ENCODE measurements at places on chromosomes 3 and 15.
A peak's percentile ranks its signal among the peaks of the same experiment; 100 is the strongest.

DNA sequence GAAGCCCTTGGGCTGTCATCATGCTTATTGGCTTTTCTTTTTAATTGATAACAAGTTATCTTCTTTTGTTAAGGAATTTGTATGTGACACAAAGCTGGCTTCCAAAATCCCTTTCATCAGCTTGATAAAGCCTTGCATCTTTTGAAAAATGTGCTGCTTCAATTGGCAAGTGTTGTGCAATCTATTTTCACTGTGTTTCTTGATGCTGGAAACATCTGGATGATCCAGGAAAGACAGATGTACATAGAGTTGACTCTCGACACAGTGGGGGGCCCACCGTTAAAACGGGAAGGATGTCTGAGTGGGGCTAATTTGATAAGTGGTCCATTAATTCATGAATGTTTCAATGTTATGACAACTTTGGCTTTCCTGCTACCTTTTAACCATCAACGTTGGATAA, 158.3 kb upstream of the WNT5A start:
- no peak for DNase-seq

DNA sequence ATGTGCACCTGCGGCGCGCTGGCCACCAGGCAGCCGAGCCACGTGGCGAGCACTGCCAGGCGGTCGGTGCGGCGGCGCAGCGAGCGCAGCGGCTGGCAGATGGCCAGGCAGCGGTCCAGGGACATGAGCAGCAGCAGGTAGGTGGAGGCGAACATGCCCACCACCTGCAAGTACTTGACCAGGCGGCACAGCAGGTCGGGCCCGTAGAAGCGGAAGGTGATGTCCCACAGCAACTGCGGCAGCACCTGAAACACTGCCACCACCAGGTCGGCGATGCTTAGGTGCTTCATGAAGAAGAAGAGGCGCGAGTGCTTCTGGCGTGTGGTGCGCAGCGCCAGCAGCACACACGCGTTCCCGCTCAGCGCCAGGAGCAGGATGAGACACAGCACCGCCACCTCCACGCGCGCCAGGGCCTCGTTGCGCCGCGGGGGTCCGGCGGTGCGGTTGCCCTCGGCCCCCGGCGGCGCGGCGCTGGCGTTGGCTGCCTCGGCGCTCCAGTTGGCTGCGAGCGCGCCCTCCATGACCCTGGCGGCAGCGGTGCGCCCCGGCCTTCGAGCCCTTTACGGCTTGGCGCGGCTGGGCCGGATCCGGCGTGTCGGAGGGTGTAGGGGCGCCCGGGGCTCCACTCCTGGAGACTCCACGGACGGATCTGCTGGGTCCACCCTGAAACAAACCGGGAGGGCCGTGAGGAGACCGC, 1.6 kb downstream of the OXTR start:
- peak; percentile 78 for DNase-seq

- DNase-seq: no peak
These were observed 57.8 kb upstream of the C15orf39 start for GRCh38 chr15:75143738-75144334.

DNA sequence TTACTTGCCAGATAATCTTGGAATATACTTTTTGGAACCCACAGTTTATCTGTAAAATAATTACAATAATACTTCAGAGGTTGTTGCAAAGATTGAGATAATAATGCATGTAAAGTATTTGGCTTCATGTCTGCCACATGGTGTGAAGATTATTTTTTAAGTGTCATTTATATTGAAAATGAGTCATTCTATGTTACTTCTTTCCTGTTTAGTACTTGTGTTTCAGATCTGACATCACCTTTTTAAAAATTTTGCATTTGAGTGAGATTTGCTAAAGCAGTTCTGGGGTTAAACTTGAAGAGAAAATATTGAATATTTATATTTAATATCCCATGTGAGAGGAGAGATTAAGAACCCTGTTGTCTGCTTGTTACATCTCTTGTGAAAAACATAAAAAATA, 31.2 kb downstream of the IQGAP1 start:
- DNase-seq: no peak

- DNase-seq: no peak
These were observed 22.3 kb downstream of the NR2F2 start for GRCh38 chr15:96352604-96353405.

GRCh38 chr3:197750858-197751737, 1.4 kb downstream of the FYTTD1 start:
- no peak for DNase-seq

DNA sequence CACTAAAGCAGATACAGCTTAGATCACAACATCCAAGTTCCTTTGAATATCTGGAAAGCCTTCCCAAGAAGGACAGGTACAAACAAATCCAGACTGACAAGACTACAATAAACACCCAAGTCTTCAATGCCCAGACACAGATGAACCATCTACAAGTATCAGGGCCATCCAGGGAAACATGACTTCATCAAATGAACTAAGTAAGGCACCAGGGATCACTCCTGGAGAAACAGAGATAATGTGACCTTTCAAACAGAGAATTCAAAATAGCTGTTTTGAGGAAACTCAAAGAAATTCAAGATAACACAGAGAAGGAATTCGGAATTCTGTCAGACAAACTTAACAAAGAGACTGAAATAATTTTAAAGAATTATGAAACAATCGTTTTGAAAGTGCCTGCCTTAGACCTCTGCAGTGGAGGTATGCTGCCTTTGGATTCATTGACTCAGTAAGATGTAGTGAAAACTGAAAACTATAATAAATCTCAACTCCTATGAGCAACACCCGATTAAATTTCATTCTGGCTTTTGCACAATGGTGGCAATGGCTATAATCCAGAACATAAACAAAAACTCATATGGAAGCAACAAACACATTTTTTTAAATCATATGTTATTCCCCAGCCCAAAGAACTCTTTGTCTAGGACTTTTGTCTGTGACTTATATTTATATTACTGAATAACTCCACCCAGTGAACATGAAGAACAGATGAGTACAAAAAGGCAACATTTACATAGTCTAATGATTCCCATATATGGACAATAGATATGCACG, 12.6 kb upstream of the COL8A1 start:
- no peak for DNase-seq

DNA sequence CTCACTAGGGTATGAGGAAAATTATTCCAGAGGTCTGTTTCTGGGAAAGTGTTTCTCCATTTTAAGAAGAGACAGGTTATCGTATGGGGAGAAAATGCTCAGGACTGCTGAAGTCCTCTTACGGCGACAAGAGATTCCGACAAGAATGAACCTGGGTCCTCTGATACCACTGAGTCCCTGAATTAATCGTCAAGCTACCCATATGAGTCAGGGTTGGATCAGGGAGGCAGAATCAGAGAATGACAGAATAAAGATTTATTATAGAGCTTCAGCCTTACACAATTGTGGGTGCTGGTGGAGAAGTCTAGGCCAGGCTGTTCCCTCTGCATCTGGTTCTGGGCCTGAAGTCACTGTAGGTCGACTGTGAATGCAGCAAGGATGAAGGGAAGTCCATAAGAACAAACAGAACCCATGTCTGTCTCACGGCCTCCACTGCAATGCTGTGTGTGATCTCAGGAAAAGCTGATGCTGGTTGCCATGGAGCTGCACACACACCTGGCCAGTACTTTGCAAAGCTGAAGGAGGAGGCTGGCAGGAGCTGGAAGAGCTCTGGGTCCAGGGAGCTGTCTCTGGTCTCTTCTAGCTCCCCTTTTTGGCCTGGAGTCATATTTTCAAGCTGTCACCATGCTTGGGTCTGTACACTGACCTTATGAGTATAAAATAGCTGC, 83.9 kb downstream of the HHLA2 start:
- no peak for DNase-seq

- no peak for DNase-seq
These were observed 32.8 kb downstream of the SEC62 start for GRCh38 chr3:169999433-169999832.

DNA sequence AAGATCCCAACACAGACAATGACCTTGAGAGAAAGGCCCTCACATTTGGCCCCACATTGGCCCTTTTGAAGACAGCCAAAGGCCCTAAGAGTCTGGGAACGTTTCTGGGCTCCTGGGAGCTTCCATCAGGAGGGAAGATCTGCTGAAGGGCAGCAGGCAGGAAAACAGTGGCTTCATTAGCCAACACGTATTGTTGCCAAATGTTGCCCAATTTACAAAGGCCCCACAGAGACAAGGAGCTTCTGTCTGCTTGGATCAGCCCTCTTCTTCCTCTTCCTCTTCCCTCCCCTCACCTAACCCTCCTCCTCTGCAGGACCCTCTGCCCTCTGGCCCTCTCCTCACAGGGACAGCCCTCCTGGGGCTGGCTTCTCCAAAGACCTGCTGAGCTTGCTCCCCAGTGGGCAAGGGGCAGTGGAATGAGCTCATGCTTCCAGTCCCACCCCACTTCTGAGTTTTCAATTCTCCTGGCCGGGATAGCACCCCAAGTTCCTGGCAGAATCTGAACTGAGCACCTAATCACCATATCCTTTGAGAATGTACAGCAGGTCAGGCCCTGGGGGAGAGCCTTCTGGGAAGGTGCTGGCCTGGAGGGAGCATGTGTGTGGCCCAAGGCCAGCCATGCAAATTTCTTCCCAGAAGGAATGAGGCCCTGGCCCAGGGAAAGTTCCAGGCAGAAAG, 5.1 kb upstream of the LTF start:
- DNase-seq: peak; percentile 27

DNA sequence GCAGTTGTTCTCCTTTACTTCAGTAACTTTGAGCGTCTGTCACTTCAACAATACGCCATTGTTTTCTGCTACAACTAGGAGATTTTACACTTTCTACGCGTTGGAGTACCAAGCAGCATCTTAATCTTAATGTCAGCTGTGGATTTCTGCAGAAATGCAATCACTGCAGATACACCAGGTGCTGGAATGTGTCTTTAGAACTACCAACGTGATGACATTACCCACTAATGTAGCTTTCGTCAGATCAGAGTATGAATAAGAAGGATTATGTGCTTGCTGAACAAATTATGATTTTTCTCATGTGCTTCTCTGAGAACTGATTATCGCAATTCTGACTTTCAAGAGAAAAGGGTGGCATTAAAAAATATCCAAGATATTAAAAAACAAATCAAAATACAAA, 77.5 kb upstream of the CNTN3 start:
- DNase-seq: no peak

DNA sequence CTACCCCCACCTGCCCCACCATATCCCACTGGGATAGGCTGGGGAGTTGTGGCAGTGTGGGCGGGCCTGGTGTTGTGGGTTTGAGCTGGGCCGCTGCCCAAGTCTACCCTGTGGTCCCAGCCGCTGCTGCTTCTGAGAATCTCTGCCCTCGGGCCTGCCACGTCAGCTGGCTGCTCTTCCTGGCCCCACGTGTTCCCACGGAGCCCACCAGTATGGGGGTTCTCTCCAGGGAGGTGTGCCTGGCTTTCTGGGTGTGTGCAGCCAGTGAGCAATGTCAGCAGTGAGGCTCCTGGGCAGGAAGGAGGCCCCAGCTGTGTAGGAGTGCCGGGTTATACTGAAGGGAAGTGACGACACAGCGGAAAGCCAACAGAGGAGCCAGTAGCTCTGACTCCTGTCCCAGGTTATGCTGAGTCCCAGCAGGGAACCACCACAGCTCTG, 10.5 kb downstream of the GNAI2 start:
- DNase-seq: no peak

DNA sequence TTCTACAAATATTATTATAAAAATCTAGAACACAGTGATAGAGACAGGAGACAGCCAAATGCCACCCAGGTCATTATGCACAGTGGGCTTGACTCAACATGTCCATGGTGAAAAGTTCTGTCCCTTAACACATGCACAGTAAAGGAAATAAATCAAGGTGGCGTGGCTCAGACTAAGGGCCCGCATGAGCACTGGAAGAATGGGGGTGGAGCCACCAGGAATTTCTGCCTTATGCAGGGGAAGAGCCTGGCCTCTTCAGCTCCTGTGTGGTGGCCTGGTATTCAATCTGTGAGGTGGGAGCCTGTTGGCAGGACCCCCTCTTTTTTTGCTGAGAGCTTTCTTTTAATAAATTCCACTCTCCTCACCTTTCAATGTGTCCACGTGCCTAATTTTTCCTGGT, 17.2 kb upstream of the SPG21 start:
- no peak for DNase-seq

DNA sequence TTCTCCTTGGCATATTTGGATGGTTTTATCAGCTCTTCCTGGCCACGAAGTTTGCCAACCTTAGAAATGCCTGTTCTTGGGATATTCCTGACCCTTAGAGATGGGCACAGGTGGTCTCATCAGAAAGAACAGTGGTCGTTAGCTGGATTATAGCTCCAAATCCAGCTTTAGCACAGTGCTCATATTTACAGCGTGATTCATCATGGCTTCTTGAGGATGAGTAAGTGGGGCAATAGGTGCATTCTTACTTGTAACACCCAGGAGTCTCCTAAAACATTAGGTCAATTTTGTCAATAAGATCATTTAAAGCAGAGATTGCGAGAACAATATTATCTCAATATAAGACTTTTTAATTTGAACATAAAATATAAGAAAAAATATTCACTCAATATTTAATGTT, 191.9 kb downstream of the GABRB3 start:
- DNase-seq: no peak

DNA sequence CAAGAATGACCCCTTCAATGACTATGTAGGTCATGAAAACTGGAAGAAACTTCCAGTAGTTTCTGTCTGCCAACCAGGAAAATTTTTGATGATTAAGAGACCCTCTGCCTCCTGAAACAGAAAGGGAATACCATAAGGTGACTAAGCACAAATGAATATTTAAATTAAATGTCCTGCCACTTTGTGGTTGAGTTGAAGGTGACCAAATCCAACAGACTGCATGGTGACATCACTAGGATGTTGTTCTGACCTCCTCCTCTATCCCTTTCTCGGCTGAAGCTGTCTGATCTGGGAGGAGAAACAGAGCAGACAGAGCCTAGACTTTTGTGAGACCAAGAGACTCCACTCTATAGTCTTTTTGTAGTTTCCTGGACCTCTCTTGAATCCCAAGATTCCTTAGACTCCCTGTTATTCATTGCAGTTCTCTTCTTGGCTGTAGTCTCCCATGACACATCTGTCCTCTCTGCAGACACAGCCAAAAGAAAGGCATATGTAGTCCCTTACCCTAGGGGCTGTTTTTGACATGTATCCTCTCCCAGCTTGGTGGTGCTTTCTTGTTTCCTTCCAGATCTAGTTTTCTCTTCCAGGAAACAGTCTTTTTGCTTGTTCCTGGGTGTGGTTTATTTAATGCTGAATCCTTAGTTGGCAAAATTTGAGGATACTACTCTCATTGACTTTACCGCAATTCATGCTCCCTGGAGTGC, 55.2 kb upstream of the UBE3A start:
- no peak for DNase-seq

DNA sequence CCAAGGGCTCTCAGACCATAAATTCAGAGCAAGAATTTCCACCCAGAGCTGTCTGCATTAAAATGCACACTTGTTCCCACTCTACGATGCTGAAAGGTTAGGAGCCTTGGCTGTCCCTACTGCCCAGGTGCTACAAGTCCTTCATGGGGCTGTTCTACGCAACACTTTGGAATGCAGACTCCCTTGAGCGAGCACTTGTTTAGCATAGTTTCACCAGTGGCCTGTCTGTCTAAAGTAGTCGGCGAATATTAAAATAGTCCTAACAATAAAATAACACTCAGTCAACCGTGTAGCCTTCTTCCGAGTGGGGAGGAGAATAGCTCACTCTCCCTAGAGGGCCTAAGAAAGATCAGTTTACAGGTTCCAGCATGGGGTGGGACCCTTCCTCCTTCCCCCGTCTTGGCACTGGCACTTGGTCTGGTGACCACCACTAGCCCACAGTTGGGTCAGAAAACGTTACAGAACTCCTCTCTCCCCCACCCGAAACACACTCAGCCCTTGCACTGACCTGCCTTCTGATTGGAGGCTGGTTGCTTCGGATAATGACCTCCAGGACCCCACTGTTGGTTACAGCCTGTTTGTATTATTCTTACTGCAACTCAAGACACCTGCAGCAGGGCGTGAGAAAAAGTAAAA, at the start of gene CLDN16:
TSS of gene CLDN16 (plus strand) at position 586 of the 636 bp plus-strand sequence. CDS start 167 bp downstream, outside the sequence.
- no peak for DNase-seq
